ENCODE measurements at places on chromosomes 5 and 9.

DNA sequence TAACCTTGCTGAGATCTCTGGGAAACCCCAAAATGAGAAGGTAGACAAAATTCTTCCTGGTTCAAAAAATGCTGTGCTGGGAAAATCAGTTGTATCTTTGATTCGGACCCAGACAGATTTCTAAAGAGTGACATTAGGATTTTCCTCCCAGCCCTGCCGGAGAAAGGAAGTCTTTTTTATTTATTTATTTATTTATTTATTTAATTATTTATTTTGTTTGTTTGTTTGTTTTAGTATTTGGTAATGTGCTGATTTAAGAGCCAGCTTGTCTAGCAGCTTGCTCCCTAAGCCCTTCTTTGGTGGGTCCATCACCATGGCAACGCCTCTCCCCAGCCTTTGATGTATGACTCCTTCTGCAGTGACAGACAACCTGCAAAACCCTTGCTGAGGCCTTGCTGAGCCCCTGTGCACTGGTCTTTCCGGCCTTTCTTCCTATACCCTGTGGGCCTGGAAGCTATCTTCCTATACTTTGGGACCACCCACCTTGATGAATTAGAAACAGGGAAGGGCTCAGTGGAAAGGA lies 60.6 kb upstream of the AFAP1L1 start:
- DNase-seq, result no peak

GRCh38 chr5:153584960-153585359 lies 94.5 kb downstream of the GRIA1 start:
- no peak for DNase-seq

DNA sequence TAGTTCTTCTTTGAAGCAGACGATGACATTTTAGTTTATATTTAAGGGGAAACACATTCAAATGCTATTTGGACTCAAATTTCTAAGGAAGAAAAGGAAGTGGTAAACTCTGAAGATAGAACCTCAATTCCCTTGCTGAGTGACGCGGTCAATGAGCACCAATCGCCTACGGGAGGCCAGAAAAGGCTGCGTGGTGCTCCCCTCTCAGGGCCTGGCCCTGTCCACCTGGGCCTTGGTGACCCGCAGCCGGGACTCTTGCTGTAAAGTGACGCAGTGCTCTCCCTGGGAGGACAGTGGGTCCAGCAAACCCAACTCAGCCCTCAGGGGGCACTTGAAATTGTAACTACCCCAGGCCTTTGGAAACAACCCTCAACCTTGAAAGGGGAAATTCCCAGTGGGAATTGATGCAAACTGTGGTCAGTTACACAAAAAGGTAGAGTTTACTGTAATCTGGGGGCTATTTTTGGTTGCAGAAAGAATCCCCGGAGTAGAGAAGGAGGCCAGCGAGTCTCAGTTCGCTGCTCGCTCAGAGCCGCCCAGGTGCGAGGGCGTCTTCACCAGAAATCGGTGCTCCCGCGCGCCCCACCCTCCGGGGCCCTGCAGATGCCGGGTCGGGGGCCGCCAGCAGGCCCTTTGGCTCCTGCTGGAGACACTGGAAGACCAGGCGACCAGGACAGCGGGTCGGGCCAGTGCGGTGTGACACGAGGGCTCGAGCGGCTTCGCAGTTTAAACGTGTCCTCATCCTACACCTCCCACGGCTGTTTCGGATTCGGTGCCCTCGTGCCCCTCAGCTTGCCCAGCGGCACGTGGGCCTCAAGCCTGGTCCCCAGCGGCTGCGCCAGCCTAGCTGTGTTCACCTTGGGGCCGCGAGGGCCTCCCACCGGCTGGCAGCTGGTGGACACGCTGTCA lies 1.4 kb upstream of the ANKRD33B start:
- DNase-seq, result no peak

DNA sequence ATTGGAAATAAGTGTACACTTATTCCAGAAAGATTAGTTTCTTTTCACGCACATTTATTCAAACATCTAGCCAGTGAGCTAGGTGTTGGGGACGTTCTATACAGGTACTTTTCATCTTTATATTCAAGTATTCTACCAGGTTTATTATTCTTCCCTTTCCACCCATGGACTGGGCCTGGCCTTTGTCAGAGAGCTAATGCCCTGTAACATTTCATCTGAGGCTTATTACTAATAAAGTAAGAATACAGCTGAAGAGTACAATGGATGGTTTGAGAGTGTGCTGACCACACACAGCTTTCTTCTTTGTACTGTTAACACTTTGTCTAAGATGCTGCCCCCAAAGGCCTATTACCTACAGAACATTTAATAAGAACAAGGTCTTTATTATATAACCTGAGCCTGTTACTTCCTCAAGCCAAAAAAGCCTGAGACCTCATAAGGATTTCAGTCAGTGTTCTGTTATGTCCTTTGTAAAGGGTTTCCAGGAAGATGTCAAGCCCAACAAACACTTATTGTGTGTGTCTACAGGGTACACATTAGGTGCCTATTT lies 93.5 kb downstream of the ZNF608 start:
- no peak for DNase-seq

DNA sequence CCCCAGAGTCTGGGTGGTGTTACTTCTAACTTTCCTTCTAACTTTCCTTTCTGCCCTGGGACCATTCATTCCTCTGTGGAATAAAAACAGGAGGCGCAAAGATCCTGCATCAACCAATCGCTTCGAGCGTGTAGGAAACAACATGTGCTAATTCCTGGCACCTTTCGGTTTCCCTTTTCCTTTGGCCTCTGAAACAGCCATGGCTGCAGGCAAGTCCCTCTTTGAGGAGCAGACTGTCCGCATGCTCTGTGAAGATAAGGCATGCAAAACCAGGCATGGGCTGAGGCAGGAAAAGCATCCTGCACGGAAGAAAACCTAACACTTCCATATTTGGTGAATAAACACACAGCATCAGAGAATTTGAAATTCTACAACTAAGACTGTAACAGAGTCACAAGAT lies 128.3 kb downstream of the HSD17B3 start:
- no peak for DNase-seq

DNA sequence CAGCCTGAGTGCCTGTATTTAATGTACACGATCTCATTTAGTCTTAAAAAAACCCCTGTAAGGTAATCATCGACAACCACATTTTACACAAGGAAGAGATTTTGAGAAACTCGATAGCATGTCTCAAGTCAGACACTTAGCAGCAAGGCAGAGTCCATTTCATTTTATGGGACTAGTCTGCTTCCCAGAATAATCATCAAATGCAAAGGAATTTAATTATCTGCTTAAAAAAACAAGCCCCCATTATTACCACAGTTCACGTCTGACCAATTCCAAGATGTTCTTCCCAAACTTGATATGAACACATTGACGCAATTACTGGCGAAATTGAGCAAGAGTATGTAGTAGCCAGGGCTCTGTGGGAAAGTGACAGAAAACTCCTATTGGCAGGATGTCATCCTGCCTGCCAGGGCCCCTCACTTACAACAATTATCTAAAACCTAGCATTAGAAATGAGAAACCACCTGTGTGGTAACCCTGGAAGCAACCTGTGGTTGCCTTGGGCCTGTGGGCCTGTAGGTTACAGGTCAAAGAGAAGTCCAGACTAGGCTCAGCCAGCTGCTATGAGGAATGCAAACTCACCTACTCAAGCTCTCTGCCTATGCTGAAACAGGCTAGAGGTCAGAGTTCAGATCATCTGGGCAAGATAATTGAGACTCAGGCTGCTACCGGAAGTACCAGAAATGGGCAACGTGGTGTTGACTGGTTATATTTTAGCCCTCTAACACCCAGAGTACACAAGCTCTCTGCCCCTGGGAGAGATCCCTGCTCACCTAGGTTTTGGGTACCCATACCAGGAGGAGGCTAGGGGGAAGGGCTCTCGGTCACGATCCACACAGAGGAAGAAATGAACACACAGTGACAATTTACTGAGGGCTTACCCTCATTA lies 1.6 kb downstream of the B4GALT1 start:
- no peak for DNase-seq

GRCh38 chr9:136713550-136713949 lies 1.2 kb downstream of the DIPK1B start:
- no peak for DNase-seq

GRCh38 chr5:107815109-107815508 lies 144.4 kb upstream of the EFNA5 start:
- DNase-seq, result no peak

DNA sequence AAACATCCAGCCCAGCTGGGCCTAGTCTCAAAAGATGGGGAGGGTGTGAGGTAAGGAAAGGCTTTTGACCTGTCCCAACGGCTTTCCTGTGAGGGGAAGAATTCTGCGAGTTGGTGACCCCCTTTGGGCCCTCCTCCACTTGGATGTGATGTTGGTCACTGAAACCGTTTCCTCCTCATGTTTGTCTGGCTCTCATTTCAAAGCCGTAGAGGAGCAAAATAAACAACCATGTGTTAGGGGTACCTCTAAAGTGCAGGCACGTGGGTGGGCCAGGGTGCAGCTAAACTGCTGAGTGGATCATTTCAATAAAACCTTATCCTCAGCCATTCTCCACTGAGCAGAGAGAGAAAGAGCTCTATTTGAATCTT lies 84.3 kb upstream of the MELK start:
- no peak for DNase-seq

- no peak for DNase-seq
Observed at GRCh38 chr5:87361536-87362213, 51.1 kb downstream of the CCNH start.

DNA sequence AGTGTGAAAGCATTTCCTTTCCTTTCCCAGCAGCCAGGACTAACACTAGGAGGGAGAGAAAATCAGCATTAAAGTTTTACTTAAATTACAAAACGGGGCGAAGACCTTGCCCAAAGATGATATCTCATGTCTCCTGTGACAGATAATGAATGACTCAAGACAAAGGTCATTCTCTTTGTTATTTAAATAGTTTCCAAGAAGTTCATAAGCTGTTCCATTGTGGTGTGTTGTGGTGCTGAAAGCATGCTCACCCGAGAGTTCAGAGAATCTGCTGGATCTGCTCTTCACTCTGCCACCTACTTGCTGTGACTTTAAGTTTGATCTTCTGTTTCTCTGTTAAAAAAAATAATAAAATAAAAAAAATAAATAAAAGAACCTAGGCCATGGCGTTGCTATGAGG lies 265.9 kb upstream of the NR4A3 start:
- DNase-seq, result no peak

DNA sequence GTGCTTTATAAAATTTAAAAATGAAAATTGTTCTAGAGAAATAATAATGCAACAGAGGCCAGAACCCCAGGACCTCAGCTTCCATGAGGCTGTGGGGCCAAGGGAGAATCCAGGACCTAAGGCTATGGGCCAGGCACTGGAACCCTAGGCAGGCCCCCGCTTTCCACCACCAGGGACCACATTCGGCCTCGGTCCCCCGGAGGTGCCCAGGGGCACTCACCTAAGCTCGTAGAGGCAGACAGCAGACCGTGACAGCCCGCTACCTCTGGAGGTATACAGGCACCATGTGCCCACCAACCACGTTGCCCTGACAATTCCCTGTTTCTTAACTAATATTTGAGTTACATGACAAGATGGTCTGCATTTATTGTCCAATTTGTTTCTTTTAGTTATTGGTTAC lies 49.5 kb upstream of the MROH2B start:
- no peak for DNase-seq

DNA sequence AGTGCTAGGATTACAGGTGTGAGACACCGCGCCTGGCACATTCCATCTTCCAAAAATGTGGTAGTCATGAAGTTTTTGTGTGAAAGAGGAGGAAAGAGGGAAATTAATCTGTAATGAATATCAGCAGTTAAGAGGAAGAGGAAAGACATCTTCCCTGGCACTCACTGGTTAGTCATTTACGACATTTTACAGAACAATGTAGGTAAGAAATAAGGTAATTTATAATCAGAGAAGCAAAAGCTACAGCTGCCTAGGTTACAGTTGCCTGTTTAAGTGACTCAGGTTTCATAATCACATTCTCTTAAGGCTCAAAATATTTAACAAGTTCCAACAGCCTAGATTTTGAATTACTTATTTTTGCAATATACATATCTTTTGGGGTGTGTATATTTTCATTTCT lies 26.9 kb downstream of the CNOT6 start:
- DNase-seq, result no peak

DNA sequence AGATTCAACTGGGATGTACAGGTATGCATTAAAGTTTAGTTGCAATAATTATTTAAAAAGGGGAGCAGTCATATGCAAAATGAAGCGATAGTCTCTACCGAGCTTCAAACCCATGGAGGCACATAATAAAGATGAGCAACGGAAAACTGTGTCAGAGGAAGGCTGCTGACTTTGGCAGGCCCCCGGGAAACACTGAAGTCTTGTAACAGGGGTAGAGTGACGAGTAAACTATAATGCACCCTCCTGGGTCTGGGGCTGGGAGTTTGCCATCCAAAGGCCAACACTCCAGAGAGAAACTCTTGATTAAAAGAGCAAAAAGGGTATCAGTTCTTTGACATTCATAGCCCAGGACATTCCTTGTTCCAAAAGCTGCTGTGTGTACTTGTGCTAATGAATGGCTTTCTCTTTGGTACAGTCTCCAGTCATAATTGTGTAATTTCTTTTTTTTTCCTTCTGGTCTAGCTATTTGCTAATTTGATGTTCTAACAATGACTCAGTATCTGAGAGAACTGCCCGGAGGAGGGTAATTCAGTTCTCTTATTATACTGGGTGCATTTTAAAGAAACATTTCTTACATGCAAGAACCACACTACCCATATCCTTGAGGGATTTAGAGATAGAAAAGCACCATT lies 59.2 kb downstream of the TNC start:
- no peak for DNase-seq

DNA sequence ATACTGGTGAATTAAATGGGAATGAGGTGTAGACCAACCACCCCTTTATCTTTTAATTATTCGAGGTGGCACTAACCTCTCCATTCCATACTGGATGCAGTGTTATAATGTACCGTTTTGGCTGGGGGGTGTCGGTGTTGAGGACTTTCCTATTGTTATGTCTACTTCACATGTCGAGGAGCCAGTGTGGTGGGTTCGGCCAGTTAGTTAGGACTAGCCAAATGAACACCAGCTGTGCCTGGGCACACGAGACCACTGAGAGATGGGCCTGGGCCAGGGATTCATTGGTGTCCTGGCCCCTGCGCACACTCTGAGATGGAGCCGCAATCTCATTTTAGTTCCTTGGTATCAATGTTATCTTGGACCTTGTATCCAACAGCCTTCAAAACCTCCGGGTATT lies 186.2 kb downstream of the CACNA1B start:
- DNase-seq, result no peak

GRCh38 chr9:82404196-82404870 lies 415.8 kb downstream of the SPATA31D1 start:
- DNase-seq, result no peak

GRCh38 chr5:138870611-138871010 lies 4.5 kb downstream of the LRRTM2 start:
- no peak for DNase-seq

- no peak for DNase-seq
Observed at GRCh38 chr5:130333089-130333488, 428.8 kb downstream of the CHSY3 start.

GRCh38 chr9:120187758-120188157 lies 392.2 kb downstream of the CDK5RAP2 start:
- no peak for DNase-seq

- DNase-seq, result no peak
Observed at GRCh38 chr5:79856456-79857055, 134.5 kb downstream of the MTX3 start.

- DNase-seq, result no peak
Observed at GRCh38 chr9:136051837-136052471, 43.1 kb downstream of the NACC2 start.

- no peak for DNase-seq
Observed at GRCh38 chr5:42875785-42876374, 64.2 kb upstream of the SELENOP start.

Measured in stimulated activated CD8-positive, alpha-beta memory T cell treated with anti-CD3 and anti-CD28 coated beads, Interleukin-7, amount 100 ng/mL, for 4 hours (primary cell).